ENCODE measurements at places on chromosomes 2 and 18.

- DNase-seq = no peak
Observed at GRCh38 chr2:27925766-27926472, 35.4 kb downstream of the BABAM2 start.

DNA sequence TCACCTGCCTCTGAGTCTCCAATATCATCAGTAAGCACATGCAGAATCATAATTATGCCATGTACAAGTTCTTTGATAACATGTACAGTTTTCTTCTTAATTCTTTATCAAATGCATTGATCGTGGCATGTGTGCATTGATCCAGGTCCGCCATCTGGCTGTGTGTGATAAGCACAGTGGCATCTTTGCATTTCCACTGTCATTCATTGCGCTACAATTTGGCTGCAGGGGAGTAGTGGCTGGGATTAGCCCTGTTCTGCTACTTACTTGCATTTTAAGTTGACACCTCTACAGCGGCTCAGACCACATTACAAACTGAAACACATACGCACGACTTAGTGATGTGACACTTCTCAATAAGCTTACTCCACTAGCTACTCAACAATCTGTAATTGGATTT is 83.6 kb upstream of the OTX1 start:
- DNase-seq = no peak

DNA sequence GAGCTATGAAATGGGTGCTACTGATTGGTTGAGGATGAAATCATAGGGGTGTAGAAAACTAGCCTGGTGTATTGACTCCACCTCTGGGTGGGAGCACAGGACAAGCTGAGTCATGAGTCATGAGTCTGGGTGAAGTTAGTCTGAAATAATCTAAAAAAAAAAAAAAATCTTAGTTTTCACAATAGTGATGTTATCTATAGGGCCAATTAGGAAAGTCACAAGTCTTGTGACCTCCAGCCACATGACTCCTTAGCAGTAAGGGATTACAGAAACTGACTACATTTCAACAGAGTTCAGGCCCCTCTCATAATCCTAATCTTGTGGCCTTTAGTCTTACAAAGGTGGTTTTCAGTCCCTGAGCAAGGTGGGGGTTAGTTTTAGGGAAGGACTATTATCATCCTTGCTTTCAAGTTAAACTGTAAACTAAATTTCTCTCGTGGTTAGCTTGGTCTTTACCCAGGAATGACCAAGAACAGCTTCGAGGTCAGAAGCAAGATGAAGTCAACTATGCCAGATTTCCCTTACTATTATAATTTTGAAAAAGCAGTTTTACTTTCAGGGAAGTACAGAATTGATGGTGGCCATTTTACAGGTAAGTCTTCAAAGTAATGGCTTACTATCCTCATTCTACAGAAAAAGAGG is 338.0 kb upstream of the GYPC start:
- peak; percentile 3 for DNase-seq

- DNase-seq = peak; percentile 26
Observed at GRCh38 chr2:172285010-172285621, 142.3 kb upstream of the ITGA6 start.

GRCh38 chr2:121237336-121237979 is 47.5 kb downstream of the TFCP2L1 start:
- no peak for DNase-seq

- no peak for DNase-seq
Observed at GRCh38 chr2:127055786-127056076, 51.2 kb downstream of the BIN1 start.

DNA sequence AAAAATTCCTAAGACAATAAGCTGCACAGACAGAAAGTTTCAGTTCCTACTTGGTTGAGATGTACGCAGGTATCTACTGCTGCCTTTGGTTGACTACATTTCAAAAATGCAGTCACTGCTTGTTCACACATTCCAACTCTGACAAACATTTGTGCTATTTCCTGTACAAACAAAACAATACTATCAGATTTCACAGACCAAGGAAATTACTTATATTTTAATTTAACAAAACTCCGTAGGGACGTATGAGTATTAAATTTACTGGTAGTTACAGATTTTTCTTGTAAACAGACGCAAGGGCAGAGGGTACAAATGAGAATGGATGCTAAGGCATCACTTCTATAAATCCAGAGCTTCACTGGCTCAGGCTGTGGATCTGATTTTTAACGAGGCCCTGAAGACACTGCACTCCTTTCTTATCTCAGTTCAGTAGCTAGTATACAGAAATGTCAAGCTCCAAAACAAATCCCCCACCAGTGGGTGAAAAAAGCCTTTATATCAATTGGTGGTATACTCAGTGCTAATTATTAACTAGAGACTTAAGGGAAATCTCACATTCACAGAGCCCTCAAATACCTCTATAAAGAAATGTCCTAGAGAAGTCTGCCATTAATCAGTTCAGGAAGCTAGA is 31.7 kb upstream of the TTC32 start:
- peak; percentile 90 for DNase-seq

GRCh38 chr18:55362303-55362702 is 225.7 kb downstream of the TCF4 start:
- no peak for DNase-seq

GRCh38 chr2:143357966-143358365 is 228.7 kb downstream of the ARHGAP15 start:
- no peak for DNase-seq

DNA sequence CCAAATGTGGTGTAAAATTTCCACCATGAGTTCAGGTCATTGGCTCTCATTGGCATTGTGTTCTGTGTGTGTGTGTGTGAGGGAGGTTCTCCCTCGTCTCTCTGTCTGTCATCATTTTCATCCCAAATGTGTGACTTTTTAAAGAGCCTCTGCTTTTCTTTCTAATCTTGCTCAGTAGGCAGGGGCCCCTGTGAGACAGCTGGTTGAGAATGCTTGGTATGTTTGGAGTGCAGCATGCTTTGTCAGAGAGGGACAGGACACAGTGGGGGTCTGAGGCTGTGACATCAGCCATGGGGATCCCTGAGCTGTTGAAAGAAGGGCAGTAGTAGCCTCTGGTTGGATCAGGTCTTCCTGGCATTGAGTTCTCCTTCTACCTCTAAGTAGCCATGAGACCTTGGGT is 10.6 kb downstream of the PTPRM start:
- DNase-seq = peak; percentile 89

GRCh38 chr18:5895299-5895875 is at the start of gene TMEM200C:
Gene TMEM200C, minus strand, starts transcription at chr18:5895522. Its CDS starts 3,459 bp downstream, at chr18:5892063.
- peak; percentile 31 for DNase-seq

DNA sequence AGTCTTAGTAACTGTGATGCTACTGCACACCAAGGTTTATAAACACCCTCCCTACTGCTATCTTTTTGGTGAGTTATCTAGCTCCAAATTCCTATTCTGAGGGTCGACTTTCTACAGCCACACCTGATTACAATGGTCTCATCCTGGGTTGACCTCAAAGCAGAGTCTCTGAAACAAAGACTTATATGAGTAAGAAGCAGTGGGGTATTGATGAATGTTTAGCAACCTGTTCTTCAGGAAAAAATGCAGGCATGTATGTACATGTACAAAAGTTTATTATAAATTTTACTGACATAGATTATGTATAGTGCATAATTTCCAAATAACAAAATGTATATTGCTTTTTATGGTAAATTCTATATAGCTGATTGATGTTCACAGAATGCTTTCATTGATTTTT is 51.6 kb upstream of the FMNL2 start:
- no peak for DNase-seq

GRCh38 chr2:42767899-42768705 is 4.2 kb upstream of the OXER1 start:
- no peak for DNase-seq

- DNase-seq = no peak
Observed at GRCh38 chr2:182406221-182406620, 20.6 kb downstream of the PDE1A start.

- peak; percentile 89 for DNase-seq
Observed at GRCh38 chr18:23259701-23260681, 124.7 kb downstream of the CABLES1 start.

DNA sequence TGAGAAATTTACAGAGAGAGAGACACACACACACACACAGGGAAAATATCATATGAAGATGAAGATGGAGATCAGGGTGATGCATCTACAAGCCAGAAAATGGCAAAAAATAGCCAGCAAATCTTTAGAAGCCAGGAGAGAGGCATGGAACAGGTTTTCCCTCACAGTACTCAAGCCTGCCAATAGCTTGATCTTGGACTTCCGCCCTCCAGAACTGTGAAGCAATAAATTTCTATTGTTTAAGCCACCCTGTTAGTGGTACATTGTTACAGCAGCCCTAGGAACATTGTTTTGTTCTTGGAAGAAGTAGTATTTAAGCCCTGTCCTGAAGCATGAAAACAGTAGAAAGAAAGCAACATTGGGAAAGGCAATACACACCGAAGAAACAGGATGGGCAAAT is 292.0 kb upstream of the LRP1B start:
- no peak for DNase-seq

GRCh38 chr2:43356774-43357173 is 130.4 kb upstream of the ZFP36L2 start:
- DNase-seq = peak; percentile 17

GRCh38 chr18:32083781-32084180 is 7.9 kb upstream of the RNF138 start:
- DNase-seq = no peak
